A549 treated with GW870086 at 1 μM for 4 hours (cell line): ENCODE measurements at places on chromosomes 1 and 21. TPM values are rescaled to one million over a fixed set of nuclear protein-coding genes. Genes with fewer than 3 reads are reported as not detected.

GOLT1A gene
- total RNA-seq = 4.2 to 7.0 TPM (median 4.8 TPM) in 5 replicates

MAN1C1 gene
- total RNA-seq = 0.17 to 0.61 TPM (median 0.23 TPM) in 5 replicates

ESPN gene
- 0.29 to 0.94 TPM (median 0.42 TPM) in 5 replicates for total RNA-seq

CTSS gene
- total RNA-seq = 15.2 to 22.5 TPM (median 15.6 TPM) in 5 replicates

NTRK1 gene
- 0.03 to 0.18 TPM (median 0.16 TPM) in 4 of 5 replicates, not detected in the other for total RNA-seq
